ENCODE measurements at places on chromosomes 7 and 10. TPM values are rescaled to one million over a fixed set of nuclear protein-coding genes. Genes with fewer than 3 reads are reported as not detected.

DNA sequence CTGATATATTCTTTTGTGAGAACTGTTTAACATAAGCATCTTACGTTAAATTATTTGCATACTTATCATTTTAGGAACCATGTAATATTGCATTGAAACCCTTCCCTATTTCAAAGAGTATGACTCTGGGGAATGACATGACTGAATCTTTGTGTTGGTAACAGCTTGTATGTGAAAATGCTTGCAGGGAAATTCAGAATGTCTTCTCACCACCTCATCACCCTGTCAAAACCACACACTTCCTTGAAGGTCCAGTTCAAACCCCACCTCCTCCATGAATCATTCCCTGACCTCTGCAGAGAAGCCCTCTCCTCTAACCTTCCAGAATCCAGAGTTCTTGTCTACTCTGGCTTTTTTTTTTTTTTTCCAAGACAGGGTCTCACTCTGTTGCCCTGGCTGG is 26.3 kb upstream of the NKX2-3 start:
- H3K4me1 ChIP-seq, result no peaks in the 10 kb centered on the region
- H3K27ac ChIP-seq, result no peak overlapping the region
- H3K4me3 ChIP-seq, result no peak overlapping the region
- no peak for DNase-seq
- no peaks in the 10 kb centered on the region for H3K36me3 ChIP-seq
- no peaks in the 10 kb centered on the region for H3K27me3 ChIP-seq

SORCS3 gene
- total RNA-seq, result 2.4 TPM

TSPAN33 gene
- total RNA-seq, result 7.0 TPM

DNA sequence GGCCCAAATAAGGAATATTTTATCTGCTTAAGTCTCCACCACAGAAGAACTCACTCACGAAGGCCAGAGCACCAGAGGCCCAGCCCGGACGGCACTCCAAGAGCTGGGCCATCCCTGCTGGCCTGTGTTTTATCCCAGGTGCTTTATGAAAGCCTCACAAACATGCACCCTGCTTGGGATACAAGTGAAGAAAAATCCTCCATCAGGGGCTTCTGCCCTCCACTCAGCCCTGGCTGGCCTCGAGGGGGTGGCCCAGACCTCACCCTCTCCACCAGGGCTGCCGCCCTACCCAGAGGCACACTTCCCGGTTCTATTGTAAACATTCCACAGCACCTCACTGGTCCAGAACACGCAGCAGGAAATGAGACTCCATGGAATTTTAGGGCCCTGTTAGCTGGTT is 19.8 kb upstream of the DNAAF5 start:
- H3K36me3 ChIP-seq, result no peaks in the 10 kb centered on the region
- H3K4me1 ChIP-seq, result no peaks in the 10 kb centered on the region
- no peak overlapping the region for H3K4me3 ChIP-seq
- no peaks in the 10 kb centered on the region for H3K27me3 ChIP-seq
- H3K27ac ChIP-seq, result no peak overlapping the region
- DNase-seq, result no peak

DNA sequence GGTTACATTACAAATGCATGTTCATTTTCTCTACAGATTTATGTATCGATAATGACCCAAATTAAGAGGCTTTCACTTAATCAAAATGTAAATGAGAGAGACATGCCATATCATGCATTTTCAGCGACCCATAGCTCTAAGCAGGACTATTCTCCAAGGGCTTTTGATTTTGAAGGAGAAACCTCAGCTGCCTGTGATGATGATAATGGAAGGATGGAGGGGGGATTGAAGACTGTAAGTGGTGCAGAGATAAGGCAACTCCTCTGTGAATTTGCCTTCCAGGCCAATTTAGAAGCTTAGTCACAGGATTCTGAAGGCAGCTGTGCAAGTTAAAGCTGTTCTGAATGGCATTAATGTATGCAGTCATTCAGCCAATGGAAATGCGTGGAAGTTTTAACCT is 8.3 kb downstream of the VSTM2A start:
- no peaks in the 10 kb centered on the region for H3K27me3 ChIP-seq
- no peak for DNase-seq
- no peak overlapping the region for H3K4me3 ChIP-seq
- H3K36me3 ChIP-seq, result no peaks in the 10 kb centered on the region
- H3K27ac ChIP-seq, result no peak overlapping the region
- no peaks in the 10 kb centered on the region for H3K4me1 ChIP-seq

RBM20 gene
- 1.0 TPM for total RNA-seq

GRCh38 chr7:12256090-12256489 is 45.0 kb downstream of the TMEM106B start:
- no peaks in the 10 kb centered on the region for H3K36me3 ChIP-seq
- H3K27ac ChIP-seq, result no peak overlapping the region
- no peak for DNase-seq
- no peaks in the 10 kb centered on the region for H3K27me3 ChIP-seq

GPR158 gene
- total RNA-seq, result 0.07 TPM

- no peaks in the 10 kb centered on the region for H3K27me3 ChIP-seq
- no peak overlapping the region for H3K4me3 ChIP-seq
- peaks cover 4% of the 10 kb centered on the region for H3K4me1 ChIP-seq
- no peak overlapping the region for H3K27ac ChIP-seq
Observed at GRCh38 chr10:132668048-132668394, 117.9 kb downstream of the NKX6-2 start.

DNA sequence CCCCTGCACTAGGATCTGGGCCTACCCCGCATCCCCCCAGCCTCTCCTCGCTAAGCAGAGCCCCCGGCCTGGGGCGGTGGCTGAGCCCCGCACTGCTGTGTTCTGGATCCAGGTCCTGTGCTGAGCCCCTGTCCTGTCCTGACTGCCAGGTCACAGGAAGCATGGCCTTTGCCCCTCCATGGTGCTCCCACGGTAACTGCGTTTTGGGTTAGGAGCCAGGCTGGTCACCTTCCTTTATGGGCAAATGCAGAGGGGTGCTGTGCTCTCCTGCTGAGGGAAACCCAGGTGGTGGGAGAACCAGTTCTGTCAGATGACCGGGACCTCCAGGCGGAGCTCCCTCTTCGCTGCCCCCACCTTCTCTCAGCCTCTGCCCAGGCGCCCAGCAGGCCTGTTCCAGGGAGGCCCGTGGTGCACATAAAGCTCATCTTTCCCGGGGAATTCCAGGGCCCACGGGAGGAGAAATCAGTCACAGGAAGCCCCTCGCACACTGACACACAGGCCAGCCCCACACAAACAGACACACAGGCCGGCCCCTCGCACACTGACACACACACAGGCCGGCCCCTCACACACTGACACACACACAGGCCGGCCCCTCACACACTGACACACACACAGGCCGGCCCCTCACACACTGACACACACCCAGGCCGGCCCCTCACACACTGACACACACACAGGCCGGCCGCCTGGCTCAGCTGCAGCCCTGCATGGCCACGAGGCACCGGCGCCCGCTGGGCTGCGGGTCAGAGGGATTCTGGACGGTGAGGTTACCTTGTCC is 75.6 kb downstream of the CFAP46 start:
- no peaks in the 10 kb centered on the region for H3K27me3 ChIP-seq
- no peaks in the 10 kb centered on the region for H3K36me3 ChIP-seq
- H3K4me3 ChIP-seq, result no peak overlapping the region

CCDC172 gene
- total RNA-seq, result not detected

DNA sequence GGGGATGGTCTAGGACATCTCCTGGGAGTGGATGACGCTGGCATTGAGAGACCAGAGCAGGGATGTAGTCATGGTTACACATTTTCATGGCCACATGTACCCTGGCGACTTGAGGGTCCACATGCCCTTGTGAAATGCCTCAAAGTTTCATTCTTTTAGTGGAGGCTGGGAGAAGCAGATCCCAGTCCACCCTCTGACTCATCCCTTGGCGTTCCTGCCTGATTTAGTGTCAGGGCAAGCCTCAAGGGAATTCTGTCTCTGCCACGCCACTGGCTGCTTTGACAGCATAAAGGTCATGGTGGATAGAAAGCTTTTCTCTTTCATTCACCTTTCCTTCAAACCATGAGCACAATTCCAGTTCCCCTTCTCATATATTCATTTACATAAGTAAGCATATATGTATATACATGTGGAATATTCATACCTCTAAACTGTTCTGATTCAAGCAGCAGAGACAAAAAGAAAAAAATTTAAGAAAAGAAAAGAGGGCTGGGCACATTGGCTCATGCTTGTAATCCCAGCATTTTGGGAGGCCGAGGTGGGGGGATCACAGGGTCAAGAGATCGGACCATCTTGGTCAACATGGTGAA is 21.8 kb upstream of the KIF5B start:
- no peaks in the 10 kb centered on the region for H3K36me3 ChIP-seq
- no peaks in the 10 kb centered on the region for H3K4me1 ChIP-seq
- peak; percentile 41 for DNase-seq
- no peak overlapping the region for H3K4me3 ChIP-seq
- no peaks in the 10 kb centered on the region for H3K27me3 ChIP-seq

DNA sequence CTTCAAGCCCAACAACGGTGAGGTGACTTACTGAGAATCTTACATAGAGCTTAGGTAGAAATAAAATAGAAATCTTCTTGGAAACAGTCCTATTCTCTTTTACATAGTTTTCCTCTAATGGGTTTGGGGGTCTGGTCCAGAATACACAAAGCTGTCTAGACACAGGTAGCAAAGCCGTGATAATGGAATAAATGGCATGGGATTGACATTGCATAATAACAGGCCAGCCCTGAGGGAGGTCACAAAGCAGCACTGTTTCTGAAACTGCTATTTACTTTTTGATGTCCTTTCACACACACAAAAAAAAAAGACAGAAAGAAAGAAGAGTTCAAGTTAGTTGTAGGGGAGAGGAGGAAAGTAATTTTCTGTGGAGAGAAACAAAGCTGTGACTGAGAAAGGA is 364.8 kb upstream of the SORCS1 start:
- H3K4me1 ChIP-seq, result no peaks in the 10 kb centered on the region
- H3K27ac ChIP-seq, result no peak overlapping the region
- no peaks in the 10 kb centered on the region for H3K27me3 ChIP-seq
- H3K4me3 ChIP-seq, result no peak overlapping the region
- no peak for DNase-seq

GLI3 gene
- total RNA-seq, result 16.5 TPM

TFPI2 gene
- total RNA-seq, result 10.5 TPM

GRCh38 chr7:157044147-157044687 is 33.8 kb upstream of the MNX1 start:
- no peak overlapping the region for H3K4me3 ChIP-seq
- no peaks in the 10 kb centered on the region for H3K36me3 ChIP-seq
- no peak overlapping the region for H3K27ac ChIP-seq
- DNase-seq, result no peak

Measured in uterus (tissue), 4 donors.